ENCODE measurements at places on chromosomes 6 and 20. TPM values are rescaled to one million over a fixed set of nuclear protein-coding genes. Genes with fewer than 3 reads are reported as not detected.

CDSN gene
- total RNA-seq: not detected

DHX16 gene
- 24.5 TPM for total RNA-seq

DNA sequence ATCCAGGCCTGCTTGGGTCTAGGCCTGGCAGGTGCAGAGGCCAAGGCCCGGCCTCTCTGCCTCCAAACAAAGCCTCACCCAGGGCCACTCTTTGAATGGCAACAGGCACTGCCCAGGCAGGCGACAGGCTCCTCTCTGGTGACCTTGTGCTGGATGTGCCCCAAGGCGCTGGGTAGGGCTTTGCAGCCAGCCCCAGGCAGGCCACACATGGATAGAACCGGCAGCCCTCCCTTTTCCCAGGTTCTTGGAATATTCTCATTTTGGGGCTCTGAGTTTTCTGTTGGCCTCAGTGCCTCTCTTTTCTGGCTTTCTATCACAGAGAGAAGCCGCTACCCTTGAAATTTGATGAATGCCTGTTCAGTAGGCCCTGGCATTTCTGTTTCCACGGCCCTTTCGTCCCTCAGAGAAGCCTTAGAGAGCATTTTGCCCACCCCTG, 18.9 kb downstream of the PKIG start:
- peak; percentile 68 for DNase-seq

DNA sequence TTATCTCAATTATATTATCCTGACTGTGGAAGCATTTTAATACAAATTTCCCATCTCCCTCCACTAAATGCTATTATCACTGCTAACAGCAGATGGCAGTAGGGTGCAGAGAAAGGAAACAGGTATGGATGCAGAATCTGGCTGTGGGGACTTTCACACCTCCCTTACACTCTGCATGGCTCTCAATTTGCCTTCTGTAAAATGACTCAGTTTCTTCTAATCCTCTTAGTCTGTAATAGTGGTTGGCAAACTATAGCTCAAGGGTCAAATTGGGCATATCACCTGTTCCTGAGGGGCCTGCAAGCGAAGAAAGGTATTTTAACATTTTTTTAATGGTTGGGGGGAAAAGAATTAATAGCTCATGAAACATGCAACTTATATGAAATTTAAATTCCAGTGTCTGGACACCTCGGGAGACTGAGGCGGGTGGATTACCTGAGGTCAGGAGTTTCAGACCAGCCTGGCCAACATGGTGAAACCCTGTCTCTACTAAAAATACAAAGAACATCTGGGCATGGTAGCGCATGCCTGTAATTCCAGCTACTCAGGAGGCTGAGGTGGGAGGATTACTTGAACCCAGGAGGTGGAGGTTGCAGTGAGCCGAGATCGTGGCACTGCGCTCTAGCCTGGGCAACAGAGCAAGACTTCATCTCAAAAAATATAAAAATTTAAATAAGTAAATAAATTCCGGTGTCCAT, 83.5 kb downstream of the ZMYND8 start:
- DNase-seq: peak; percentile 90

GRCh38 chr6:93964321-93964720, 545.0 kb upstream of the EPHA7 start:
- no peak for DNase-seq

DNA sequence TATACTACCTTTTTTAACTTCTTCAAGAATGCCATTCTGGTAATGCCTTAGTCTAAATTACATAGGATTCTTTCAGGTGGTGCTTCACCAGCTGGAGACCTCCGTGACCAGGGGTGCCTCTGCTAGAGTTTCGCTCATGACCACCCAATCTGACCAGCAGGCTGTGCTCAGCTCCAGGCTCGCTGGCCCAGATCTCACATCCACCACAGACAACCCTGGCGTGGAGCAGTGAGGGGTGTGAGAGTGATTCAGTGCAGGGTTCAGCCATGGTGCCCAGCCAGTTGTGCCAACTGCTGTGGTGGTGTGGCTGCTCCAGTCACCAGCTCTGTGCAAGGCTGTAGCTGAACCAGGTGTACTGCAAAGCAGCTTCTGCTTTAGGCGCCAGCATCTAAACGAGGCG, 198.6 kb downstream of the MMUT start:
- DNase-seq: no peak

- no peak for DNase-seq
Observed at GRCh38 chr6:94859924-94860323, 717.4 kb upstream of the MANEA start.

DNA sequence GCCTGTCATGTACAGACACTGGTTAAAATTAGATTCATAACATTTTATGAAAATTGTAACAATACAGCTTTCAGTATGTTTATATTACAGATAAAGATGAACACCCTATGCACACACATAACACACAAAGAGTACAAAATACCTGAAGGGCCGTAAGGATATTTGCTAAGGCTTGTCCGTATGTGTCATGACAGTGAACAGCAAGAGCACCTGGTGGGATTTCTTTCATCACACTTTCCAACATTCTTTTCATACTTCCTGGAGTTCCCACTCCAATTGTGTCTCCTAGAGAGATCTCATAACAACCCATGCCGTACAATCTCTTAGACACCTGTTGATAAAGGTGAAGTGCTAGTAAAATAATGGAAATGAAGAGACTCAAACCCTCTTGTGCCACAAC, 83.7 kb downstream of the HMGCLL1 start:
- DNase-seq: peak; percentile 19

- DNase-seq: no peak
Observed at GRCh38 chr20:2738331-2739041, 45.9 kb downstream of the EBF4 start.

DNA sequence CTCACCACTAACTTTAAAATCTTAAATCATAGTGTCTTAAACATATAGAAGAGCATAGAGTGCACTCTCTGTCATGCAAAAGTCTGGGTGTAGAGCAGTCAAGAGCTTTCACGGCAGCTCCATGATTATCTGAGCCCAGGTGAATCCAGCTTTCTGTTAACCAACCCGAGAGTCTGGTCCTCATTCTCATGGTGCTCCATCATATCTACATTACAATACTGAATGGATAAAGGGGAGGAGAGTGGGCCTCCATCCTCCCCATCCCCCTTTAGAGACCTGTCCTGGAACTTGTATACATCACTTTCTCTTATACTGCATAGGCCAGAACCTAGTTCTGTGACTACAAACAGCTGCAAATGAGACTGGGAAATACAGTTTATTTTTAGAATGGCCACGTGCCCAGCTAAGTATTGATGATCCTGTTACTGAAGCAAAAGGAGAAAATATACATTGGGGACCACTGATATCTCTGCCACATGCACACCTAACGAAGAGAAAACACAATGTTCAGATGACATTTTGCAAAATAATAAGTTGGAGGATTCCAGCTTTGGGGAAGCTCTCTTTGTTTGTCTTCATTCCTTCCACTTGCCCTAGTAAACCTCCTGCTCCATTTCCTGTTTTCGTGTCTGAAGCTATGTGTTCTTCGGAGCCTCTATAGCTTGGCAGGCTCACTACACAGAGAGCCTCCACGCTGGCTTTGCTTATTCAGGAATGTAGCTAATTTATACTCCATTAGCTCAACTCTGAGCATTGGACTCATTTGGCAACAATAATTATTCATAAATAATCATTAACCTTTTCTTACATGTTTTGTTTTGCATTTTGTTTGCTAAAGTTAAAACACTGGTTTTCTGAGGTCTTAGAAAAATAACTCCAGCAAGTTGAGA, 110.1 kb downstream of the IYD start:
- DNase-seq: peak; percentile 81
